ENCODE measurements at places on chromosomes 2 and 18.

- DNase-seq = no peak
Observed at GRCh38 chr2:6833300-6833604, 32.5 kb downstream of the CMPK2 start.

GRCh38 chr18:5452943-5453443, 90.8 kb downstream of the EPB41L3 start:
- DNase-seq = no peak

DNA sequence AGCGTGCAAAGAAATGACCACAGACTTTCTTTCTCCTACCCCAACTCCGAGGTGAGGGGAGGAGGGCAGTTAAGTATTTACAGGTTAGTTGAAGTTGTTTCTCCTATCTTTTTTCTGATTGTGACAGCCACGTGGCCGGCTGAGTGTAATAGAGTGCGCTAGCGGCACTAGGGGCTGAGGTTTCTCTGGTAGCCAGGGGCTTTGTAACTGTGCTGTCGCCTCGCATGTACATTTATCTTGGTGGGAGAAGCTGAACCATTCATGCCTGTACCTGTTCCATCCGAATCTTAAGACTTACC, 214.1 kb upstream of the STON1 start:
- DNase-seq = no peak

DNA sequence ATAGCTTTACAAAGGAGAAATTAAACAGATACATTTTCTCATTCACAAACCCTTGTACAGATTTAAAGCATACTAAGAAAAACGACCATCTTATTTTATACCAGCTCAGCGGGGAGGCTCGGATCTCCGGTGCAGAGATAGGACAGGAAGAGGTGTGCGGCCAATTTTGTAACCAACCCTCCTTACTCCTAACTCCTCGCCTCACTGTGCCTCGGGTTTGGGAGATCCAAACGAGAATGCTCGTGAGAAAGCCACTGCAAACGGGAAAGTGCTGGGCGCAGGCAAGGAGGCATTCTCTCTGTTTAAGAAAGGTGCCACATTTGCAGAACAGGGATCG, 1.2 kb downstream of the KDSR start:
- DNase-seq = peak; percentile 20

DNA sequence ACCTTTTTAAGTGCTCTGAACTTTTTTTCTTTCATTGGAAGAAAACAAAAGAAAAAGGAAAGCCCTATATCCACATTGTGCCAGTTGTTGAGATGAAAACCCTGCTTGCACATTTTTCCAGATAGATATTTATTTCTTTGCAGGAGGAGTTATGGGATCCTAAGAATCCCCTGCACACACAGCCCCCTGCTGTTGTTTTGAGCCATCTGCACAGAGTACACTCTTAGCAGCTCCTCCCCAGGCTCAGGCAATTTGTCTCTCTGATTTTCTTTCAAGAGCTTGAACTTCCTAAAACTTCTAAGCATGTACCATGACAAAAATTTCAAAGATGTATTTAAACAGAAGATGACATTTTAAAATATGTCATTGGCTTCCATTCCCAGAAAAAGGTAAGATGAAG, 436.9 kb downstream of the METTL4 start:
- DNase-seq = no peak

DNA sequence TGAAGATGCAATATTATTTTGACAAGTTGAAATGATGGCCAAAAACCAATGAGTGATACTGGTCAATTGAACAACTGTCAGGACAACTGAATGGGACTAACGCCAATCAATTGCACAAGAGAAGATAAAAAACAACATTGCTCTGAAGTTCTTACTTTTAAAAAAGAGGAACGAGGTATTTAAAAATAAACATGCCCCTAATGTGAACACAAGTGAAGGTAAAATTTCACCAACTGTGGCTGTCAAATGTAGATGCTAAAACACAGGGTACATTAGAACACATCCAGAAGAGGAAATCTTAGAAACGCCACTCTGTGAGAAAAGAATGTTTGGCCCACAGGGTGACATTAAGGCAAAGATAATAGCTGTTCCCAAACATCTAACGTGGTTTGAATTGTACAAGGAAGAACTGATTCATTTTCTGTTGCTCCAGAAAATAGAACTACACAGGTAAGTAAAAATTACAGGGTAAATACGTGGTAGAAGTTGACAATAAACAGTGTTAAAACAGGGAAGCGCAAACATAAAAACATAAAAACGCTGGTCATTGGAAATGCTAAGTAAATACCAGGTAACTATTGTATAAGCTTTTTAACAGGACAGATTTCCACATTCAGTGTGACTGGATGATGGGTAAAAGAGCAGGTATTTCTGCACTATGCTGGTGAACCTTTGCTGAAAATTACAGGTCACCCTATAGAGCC, 20.3 kb downstream of the LONRF2 start:
- no peak for DNase-seq

GRCh38 chr2:122507261-122507660, 751.8 kb downstream of the TSN start:
- no peak for DNase-seq

GRCh38 chr18:12258719-12259705, 4.9 kb downstream of the CIDEA start:
- DNase-seq = no peak

DNA sequence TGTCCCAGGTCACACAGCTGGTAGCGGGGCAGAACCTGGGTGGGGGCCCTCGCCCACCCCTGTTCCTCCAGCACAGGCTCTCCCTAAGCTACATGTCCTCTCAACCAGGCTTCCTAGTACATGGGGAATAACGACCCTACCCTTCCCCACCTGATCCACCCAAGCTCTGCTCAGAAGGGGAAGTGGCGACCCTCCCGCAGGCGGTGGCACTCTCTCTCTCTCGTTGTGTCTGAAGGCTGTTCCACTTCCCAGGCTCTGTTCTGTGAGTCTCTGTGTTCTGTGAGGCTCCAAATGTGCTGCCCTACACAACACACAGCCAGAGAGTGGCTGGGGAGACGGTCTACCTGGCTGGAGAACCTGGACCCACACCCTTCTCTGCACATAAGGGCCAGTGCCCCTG, 135.8 kb downstream of the COPS8 start:
- DNase-seq = no peak

GRCh38 chr2:178530131-178530530, 49.9 kb downstream of the PLEKHA3 start:
- no peak for DNase-seq

- DNase-seq = no peak
Observed at GRCh38 chr18:32021756-32022564, 3.3 kb downstream of the RNF125 start.

GRCh38 chr2:127261804-127262406, 32.0 kb downstream of the ERCC3 start:
- DNase-seq = no peak

DNA sequence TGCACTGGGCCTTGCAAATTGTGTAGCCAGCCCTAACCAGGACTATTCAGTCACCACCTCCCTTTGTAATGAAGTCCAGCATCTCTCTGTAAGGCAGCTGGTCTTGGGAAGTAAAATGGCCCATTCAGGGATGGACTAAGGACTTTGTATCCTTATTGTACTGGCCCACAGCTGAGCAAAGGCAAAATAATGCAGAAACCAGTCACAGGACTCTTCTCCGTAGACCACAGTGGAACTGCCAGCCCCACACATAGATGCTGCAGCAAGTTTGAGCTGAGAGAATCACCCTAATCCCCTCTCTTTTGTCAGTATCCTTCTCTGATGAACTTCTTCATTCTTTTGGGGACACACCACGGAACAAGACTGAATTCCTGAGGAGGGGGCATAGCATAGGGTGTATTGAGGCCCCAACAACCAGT, 73.6 kb upstream of the RTN4 start:
- DNase-seq = no peak

DNA sequence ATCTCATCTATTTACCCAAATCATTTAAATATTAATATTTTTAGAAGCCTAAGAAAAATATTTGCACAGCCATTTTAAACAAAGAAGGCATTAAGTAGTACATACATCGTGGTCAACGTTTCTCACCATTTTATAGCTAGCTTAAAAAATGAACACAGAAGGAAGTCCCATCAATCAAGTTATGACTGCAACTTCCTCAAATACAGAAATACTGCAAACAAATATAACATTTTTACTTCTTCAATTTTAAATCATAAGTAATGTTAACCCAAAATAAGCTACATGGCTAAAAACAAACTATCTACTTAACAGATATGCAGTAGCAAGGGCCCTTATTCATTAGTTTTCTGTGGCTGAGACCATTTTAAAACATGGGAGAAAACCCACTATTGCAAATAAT, 30.6 kb downstream of the ITSN2 start:
- DNase-seq = no peak

DNA sequence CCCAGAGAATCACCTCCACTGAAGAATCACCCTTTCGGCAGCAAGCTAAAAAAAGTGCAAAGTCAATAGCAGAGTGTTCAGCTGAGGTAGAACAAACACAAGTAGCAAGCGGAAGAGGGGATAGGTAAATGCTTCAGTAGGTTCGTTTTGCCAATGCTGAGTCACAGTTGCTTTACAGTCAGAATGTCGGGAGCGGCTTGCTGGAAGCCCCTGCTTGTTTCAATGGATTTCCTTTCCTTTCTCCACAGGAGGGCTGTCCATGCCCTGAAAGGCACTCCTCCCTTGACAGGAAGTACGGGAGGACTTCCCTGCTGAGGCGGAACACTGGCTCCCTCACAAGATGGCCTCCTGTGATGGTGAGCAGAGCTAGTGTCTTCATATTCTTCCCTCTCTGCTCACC, 146.2 kb upstream of the LYPD1 start:
- no peak for DNase-seq

DNA sequence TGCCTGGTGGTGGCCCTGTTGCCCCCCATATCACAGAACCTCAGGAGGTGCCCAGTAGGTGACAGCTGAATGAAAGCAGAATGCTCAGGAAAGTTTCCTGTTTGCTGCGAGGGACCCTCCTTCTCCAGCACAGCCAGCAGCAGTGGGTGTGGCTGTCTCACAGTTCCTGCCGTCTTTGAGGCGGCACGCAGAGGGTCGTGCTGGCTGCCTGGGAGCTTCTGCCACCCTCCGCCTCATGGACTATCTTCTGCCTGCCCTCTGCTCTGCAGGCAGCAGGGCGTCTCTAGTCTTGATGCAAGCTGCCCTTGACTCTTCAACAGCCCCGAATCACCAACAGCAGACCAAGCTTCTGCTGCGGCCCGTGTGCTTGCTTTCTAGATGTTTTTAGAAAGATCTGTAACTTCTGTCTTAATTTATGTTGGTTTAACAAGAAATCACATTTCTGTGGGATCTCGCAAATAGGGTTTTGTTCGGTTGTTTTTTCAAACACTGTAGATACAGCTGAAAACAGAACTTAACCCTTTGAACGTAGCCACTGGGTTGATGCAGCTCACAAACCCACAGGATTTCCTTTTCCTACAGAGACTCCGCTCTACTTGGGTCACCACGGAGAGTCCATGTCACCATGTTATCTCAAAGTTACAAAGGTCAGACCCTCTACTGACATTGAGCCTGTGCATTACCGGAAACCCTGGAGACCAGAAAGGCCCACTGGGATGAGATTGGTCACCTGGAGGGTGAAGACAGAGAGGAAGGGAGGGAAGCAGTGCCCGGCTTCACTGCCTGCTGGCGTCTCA, 144.9 kb downstream of the ACOXL start:
- DNase-seq = no peak

DNA sequence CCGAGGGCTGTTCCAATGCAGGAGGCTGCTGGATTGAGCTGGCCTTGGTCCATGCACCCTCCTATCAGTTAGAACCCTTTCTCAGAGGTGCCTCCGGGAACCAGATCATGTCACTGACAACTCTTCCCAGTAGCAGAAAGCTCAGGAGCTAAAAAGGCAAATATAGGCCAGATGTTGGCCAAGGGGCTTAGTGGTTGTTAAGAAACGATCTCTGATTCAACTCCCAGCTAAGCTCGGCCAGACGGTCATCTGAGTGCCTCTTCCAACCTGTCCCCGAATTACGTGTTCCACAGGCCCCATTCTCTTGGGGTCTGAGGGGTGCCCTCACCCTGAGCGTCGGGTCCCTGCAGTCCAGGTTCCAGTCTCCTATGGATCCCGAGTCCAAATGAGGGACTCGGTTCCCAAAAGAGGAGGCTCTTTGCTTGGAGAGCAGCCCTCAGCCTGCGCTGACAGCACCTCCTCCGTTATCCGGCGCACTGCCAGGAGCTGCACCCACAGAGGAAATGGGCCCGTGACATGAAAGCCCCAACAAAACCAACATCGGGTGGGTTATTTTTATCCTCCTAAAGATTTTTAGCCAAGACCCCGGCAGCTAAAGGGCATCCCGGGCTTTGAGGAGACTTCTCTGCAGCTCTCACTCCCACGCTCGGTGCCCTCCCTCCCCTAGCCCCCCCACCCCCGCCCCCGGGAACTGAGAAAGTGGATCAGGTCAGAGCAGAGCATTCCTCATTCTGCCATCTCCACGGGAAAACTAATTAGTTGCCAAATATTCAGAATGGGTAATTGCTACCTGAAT, 106.6 kb upstream of the ID2 start:
- no peak for DNase-seq

DNA sequence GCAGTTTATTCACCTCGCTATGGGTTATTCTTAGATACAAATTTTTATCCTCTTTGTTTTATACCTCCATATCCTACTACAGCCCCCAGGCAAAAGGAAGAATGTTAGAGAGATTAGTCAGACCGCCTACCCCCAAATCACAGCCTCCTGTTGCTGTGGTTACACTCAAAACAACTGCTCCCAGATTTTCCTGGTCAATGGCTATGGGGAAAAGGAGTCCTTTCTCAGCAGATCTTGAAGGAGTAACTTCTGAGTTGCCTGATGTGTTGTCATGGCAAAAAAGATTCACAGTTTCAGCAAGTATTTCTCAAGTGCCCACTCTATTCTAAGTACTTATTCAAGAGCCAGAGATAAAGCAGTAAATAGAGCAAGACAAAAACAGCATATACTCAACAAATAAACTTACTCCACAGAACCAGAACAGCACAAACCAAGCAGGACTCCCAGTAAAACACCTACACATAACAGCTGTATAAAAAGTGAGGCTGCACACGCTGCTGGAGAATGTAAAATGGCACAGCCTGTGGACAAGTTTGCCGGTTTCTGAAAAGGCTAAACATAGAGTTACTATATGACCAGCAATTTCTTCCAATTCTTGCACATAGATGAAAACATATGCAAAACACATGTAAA, 104.8 kb downstream of the NOL10 start:
- DNase-seq = peak; percentile 79

GRCh38 chr18:5705393-5705792, 161.6 kb upstream of the EPB41L3 start:
- no peak for DNase-seq

GRCh38 chr2:112433932-112434730, 686 bp upstream of the RGPD8 start:
- DNase-seq = no peak

DNA sequence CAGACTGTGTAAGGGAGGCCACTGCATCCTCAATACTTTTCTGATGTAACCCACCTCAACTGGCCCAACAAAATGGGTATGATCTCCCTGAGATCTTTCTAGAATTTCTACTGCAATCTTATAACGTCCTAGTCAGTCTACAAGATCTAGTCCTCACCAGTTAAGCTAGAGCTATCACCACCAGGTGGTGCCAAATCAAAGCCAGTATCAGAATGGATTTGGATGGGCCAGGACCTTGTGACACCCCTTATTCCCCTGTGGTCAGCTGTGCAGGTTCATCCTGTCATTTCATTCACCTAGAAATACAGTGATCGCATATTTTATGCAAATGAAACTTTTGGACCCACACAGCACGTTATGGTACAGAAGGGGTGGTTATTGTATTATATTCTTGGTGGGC, 90.3 kb downstream of the OLA1 start:
- DNase-seq = peak; percentile 23
